ENCODE measurements at places on chromosomes 16 and 17.
A peak's percentile ranks its signal among the peaks of the same experiment; 100 is the strongest.

DNA sequence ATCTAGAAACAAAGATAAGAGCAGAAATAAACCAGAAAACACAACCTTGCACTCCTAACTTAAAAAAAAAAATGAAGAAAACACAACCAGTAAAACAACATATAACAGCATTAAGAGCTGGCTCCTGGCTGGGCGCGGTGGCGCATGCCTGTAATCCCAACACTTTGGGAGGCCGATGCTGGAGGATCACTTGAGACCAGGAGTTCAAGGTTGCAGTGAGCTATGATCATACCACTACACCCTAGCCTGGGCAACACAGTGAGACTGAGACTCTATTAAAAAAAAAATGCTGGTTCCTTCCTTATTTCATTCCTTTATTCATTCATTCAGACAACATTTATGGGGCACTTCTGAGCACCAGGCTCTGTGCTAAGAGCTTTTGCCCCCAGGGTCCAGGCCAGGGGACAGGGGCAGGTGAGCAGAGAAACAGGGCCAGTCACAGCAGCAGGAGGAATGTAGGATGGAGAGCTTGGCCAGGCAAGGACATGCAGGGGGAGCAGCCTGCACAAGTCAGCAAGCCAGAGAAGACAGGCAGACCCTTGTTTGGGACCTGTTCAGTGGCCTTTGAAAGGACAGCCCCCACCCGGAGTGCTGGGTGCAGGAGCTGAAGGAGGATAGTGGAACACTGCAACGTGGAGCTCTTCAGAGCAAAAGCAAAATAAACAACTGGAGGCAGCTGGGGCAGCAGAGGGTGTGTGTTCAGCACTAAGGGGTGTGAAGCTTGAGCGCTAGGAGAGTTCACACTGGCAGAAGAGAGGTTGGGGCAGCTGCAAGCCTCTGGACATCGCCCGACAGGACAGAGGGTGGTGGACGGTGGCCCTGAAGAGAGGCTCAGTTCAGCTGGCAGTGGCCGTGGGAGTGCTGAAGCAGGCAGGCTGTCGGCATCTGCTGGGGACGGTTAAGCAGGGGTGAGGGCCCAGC, 2.6 kb downstream of the STH start:
- DNase-seq = peak; percentile 35

GRCh38 chr16:74186561-74186971, 110.0 kb upstream of the PSMD7 start:
- peak; percentile 73 for DNase-seq

DNA sequence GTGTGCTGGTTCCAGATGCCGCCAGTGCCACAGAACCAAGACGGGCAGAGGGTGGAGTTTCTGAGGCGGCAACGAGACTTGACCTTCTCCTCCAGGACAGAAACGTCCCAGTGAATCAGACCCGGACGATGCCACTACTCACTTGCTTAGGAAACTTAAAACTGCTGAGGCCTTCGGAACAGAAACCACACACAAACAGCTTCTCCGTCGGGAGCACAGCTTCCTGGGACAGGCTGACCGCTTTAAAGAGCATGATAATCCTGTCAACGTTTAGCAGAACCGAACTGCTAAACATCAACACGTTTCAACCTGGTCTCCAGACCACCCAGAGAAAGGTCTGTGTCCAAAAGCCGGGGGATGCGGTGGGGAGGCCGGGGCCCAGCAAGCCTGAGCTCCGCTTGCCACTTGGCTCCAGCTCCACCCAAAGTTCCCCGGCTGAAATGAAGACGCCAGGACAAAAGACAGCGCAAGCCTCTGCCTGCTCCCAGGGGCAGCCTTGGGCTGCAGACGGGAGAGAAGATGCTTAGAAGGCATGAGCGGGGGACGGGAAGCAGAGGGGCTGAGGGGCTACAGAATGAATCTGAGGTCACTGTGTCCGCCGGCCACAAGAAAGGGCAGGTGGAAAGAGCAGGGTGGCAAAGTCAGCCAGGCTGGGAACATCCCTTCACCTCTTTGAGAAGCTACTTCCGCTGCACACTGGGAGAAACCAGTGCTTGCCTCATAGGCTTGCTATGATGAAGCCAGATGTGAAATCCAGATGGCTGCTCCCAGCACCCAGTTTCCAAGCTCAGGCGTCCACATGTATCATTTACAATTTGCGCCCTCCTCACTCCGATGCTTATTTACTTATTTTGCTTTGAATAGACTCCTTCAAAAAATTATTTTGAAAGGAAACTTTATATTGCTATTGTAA, 69.0 kb downstream of the MRM3 start:
- DNase-seq = no peak

DNA sequence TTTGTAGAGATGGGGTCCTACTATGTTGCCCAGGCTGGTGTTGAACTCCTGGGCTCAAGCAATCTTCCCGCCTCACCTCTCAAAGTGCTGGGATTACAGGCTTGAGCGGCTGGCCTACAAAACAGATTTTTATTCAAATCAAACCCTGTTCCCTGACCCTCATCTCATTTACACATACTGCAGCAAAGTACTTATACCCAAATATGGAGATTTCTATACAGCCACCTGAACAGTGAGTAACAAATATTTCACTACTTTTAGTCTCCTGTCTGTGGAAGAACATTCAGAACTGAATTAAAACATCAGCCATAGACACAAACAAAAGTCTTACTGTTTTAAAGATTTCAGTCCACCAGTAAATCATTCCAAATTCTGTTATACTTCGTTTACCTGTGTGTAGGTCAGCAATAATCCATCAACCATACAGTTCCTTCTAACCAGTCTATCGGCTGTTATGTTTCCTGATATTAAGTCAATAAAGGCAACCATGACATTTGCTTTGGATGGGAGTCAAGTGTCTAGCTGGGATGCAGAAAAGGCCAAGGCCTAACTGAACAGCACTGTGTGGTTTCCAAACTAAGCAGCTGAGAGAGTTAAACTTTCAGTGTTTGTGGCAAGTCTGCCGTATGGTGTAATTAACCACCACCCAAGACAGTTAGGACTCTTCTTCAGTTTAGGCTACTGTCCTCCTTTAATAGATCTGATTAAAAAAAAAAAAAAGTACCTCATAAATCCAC, 22.3 kb downstream of the ERN1 start:
- peak; percentile 2 for DNase-seq

DNA sequence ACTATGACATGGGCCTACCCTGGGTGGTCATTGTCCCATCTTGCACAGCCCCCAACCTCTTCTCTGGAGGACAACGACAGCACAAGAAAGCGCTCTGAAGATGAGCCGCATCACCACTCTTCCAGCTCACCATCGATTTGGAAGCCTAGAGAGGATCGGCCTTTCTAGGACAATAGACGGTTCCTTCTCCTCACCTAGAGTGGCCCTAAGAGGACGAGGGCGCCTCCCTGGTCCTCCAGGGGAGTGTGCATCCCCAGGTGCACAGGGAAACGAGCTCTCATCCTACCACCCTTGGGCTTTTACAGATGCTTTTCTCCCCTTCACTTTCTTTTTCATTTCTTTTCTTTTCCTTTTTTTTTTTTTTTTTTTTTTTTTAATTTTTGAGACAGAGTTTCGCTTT, 20.3 kb upstream of the SLC52A1 start:
- DNase-seq = no peak

All from NCI-H345 (cell line).